ENCODE measurements at places on chromosomes 3 and 15. TPM values are rescaled to one million over a fixed set of nuclear protein-coding genes. Genes with fewer than 3 reads are reported as not detected.

The ASB14 gene
- not detected for total RNA-seq

The GOLGA6L7 gene
- total RNA-seq = not detected

The UBL7 gene
- 30.6 TPM for total RNA-seq

The GOLGA8T gene
- total RNA-seq = 0.26 TPM

The GOLGA6B gene
- not detected for total RNA-seq

The XCR1 gene
- total RNA-seq = under 0.01 TPM

The P4HTM gene
- total RNA-seq = 33.4 TPM

The SLC28A1 gene
- not detected for total RNA-seq

The C3orf22 gene
- total RNA-seq = not detected

The MNS1 gene
- total RNA-seq = 2.1 TPM

The GREM1 gene
- 364 TPM for total RNA-seq

The HOMER2 gene
- 9.9 TPM for total RNA-seq

All from fibroblast of lung (primary cell).